NCI-H1930 (cell line): ENCODE measurements at places on chromosomes 12 and 14.

DNA sequence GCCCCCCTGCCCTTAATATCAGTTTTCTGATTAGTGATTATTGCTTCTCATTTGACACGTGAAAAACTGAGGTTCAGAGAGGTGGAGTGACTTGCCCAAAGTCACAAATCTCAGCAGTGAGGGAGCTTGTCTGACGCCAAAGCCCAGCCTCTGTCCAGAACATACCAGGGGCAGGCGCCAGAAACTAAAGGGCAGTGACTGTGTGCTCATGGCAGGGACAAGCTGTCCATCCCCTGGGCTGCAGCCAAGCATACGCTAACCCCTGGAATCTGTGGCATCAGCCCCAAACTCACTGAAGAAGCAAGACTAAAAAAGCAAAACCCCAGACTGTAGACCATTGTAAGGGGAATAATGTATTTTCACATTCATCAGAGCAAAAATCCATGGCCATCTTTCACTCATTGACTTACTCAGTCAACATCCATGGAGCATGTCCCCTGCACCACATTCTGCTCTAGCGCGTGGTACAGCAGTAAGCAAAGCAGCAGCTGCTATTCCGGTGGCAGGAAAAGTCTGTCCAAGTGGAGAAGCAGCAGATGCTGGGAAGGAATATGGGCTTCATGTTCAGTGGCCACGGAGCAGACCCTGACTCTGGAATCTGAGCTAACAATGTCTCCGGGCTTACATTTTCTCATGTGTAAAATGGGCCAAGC, 1.5 kb upstream of the SERPINA4 start:
- DNase-seq = no peak

GRCh38 chr12:67957383-67957782, 31.9 kb upstream of the IFNG-AS1 start:
- DNase-seq = peak; percentile 67

GRCh38 chr14:100733152-100733850, 6.6 kb downstream of the DLK1 start:
- DNase-seq = no peak

GRCh38 chr14:28766469-28766955, at the start of gene FOXG1:
Gene FOXG1, plus strand, starts transcription at chr14:28766787. Its CDS starts 493 bp downstream, at chr14:28767280.
- no peak for DNase-seq

DNA sequence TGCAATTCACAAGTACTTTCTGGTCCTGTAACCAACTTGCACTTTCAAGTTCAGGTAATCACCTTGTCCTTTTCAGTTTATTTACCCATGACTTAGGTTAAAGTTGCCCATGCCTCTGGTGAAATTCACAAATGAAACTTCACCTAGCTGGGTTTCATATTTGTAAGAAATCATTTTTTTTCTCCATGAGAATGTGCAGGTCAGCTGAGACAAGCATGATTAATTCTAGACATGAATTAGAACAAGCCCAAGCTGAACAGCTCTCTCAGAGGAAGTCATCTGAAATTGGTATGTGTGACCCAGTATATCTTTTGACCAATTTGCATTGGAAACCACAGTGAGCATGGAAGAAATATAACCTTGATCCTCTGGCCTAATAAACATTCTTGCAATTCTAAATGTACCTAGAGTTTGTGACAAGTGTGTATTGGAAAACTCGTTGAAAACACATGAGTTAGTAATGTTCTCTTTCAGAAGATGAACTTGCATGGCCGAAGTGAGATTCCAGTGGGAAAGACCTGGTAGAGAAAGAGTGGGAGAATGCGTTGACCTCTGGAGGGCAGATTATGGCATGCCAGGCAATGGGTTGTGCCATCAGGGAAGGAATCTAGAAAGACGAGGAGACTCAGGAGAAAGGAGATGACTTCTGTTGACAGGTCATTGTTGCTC, 486.5 kb downstream of the ZFP36L1 start:
- DNase-seq = no peak

- DNase-seq = peak; percentile 51
These were observed 13.9 kb upstream of the TCP11L2 start for GRCh38 chr12:106288494-106289195.

- no peak for DNase-seq
These were observed 36.7 kb upstream of the GPATCH2L start for GRCh38 chr14:76115010-76115422.

GRCh38 chr14:37594971-37595808, at the start of the genes FOXA1 and TTC6:
Gene FOXA1, minus strand, starts transcription at chr14:37595249. Its CDS starts 277 bp downstream, at chr14:37594972.
Gene TTC6, plus strand, starts transcription at chr14:37595629. Its CDS starts 26,436 bp downstream, at chr14:37622065.
- DNase-seq = peak; percentile 58

GRCh38 chr12:42585154-42585840, 4.2 kb downstream of the PRICKLE1 start:
- no peak for DNase-seq

GRCh38 chr12:130709151-130709970, 6.7 kb downstream of the RIMBP2 start:
- DNase-seq = no peak

GRCh38 chr12:108310489-108310888, 28.6 kb downstream of the CMKLR1 start:
- no peak for DNase-seq

DNA sequence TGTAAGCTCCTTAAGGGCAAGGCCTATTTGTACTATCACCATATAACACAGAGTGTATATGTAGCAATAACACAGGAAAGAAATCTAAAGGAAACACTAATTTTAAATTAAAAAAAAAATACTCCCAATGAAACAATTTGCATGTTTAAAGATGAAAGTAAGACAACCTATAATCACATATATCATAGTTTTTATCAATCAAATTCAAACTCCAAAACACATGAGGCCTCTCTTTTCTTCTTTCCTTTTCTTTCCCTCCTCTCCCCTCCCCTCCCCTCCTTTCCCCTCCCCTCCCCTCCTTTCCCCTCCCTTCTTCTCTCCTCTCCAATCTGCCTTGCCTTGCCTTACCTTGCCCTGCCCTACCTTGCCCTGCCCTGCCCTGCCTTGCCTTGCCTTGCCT, 405.8 kb upstream of the RPL10L start:
- no peak for DNase-seq

DNA sequence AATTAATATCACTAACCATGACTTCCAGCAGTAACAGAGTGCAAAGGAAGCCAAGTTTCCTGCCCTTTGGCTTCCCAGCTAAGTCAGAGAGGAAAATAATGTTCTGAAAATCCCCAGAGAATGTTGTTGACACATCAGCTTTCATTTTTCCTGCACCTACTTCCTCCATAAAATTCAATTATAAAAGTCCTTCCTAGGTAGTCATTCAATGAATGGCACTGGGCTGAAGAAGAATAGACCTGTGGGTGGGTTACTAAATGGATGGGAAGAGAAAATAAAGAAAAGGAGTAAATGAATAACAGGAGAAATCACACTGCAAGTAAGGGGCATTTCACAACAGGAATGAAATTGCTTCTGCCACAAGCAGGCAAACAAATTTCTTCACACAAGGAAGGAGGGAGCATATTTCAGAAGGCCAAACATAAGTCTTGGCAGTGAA, 73.2 kb upstream of the MDM1 start:
- no peak for DNase-seq

DNA sequence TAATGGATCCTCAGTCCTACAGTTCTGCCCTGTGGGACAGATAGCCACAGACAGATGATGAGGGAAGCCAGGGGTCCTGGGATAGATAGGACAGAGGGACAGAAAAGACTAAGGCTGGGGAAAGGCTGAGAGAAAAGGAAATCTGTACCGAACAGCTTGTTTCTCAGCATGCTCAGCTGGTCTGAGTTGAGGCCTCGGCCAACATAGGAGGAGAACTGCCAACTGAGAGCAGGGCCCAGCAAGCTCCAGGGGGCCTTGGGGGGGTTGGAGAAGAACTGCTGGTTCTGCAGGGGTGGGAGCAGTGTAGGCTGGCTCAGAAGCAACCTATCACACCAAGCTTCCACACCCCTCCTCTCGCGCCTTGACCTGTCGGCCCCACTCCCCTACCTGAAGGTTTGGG, 10.1 kb downstream of the IL23A start:
- no peak for DNase-seq

GRCh38 chr14:24054646-24055045, 2.8 kb downstream of the CARMIL3 start:
- no peak for DNase-seq

DNA sequence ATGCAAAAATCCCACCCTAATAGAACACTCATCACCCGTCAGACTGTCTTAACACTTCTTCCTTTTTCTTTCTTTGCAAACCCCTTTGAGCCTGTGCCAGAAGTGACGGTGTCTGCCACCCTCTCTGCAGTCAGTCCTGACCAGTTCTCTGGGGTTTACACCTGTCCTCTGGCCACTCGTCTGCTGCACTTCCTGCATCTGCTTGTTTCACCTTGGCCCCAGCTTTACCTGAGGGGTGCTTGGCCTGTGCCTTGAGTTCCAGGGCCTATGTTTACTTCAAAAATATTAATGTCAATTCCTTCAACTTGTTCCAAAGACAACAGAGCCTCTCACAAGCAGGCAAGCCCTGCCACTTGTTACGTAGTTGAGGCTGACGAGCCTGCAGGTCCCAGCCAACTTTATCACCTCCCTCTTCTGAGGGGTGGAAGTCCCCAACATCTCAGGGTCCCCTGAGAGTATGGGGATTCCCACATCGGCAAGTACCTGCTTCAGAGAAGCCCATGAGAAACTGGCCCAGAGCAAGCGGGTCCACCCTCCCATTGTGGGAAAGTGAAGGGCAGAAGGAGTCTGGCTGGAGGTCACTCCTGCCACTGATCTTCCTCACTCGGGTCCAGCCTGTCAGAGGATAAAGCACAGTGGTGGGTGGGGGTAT, 205.4 kb downstream of the DAD1 start:
- no peak for DNase-seq

DNA sequence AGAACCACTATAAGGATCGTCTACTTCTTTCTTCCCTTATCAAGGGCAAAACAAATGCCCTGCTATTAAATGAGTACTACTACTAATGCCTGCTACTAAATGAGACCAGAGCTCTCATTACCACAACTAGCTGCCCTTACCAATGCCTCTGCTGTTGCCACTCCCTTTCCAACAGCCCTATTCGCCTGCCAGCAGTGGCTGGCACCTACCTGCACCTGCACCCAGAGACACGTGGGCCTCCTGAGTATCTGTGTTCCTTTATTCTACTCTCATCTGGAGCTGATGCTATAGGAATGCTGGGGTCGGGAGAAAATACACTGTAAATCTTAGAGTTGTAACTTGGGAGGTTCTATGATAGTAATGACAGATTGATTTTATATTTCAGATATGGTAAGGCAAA, 174.7 kb downstream of the SLC2A13 start:
- DNase-seq = no peak

DNA sequence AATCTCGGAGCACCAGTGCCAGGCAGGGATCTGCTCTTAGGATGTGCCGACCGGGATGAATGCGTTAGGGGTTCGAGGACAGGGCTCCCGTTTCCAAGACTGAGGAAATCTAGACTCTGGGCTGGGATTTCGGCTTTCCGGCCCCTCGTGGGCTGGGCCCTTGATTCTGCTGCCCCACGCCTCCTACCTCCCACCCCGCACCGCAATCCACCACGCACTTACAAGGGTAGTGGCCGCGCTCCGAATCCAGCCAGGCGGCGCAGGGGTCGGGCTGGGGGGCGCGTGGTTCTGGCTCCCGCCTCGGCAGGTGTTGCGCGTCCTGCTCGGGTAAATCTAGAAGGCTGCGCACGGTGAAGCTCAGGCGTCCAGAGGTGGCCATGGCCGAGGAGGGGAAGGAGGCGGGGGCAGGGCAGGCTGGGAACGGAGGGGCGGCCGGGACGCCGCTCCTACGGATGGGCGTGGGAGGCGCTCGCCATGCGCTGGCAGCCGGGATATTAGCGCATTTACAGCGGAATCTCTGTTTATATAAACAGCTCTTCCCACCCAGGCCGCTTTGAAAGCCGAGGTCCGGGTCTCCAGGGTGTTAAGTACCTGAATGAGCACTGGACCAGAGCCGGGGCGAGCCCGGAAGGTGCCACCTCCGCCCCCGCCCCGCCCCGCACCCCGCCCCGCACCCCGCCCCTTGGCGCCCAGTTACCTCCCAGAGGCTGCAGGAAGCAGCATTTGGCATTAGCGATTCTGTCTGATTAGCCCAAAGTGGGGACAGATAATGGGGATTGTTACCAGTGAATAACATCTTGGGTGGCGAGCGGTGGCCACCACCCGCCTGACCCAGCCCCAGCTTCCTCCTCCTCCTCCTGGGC, at the start of gene NKX2-8:
NKX2-8 (minus strand) TSS at position 604 of the 863 bp plus-strand sequence; CDS start at position 379, 225 bp downstream.
- peak; percentile 18 for DNase-seq

DNA sequence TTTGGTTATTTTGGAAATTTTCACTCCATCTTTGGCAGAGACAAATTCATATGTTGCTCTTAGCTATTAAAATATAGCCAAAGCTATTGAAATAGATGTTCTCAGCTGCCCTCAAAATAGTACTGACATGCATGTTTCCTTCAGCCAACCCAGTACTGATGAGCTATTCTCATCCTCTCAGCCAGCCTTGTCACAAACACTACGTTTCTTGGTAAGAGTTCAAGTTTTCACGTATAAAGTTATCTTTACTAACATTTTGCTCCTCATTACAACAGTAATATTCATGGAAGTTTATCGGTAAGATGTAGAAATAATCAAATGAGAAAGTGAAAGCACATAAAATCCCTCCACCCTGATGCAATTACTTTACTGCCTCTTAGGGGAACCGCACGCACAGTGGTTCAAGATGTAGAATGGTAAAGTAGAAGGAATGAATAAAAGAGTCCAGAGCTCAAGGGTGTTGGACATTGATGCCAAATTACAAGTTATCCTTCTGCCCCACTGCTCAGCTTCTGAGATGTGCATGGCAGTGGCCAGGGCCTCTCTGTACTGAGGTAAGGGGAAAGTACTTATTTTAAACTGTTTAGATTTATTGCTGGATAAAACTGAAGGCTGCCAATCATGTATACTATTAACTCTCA, 20.7 kb downstream of the GCH1 start:
- no peak for DNase-seq

GRCh38 chr14:89959853-89960445, 4.2 kb downstream of the TDP1 start:
- no peak for DNase-seq

DNA sequence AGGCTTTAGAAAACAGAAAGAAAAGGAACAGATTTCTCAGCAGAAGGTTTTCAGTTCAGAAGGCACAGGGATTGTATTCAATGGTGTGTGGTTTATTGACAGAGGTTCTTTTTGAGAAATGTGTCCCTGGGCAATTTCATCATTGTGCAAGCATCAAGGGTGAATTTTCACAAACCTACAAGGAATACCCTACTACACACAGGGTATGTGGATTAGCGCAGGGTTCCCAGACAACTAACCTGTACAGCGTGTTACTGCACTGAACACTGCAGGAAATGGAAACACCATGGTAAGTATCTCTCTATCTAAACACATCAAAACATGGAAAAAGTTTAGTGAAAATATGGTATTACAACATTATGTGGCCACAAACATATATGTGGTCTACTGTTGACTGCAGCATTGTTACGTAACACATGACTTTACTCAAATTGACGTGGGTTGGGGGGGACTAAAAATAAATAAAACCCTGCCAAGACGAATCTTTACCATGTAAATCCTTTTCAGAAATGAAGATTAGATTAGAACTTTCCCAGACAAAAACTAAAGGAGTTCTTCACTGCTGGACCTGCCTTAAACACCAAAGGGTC, 893.1 kb downstream of the TMEM121 start:
- DNase-seq = no peak

DNA sequence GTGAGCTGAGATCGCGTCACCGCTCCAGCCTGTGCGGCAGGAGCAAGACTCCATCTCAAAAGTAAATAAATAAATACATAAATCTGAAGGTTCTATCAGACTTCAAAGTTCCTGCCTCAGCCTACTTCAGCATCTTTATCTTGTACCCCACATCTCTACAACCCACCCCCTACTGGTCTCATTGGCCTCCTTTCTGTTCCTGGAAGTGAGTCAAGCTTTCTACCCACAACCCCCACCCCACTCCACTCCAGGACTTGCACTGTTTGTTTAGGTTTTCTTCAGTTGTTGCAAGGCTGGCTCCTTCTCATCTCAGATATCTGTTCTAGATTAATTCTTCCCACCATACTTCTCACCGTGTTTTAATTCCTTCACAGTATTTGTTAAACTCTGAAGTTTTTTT, 714 bp upstream of the PSMC6 start:
- no peak for DNase-seq
